ENCODE measurements at places on chromosomes 2 and 18. TPM values are rescaled to one million over a fixed set of nuclear protein-coding genes. Genes with fewer than 3 reads are reported as not detected.

GRCh38 chr18:79426376-79427300 lies 30.9 kb downstream of the NFATC1 start:
- no peak for DNase-seq

DOK1 gene
- total RNA-seq = 24.5 TPM

OST4 gene
- total RNA-seq = 241 TPM

GRCh38 chr2:148770047-148770446 lies 105.0 kb upstream of the KIF5C start:
- DNase-seq = no peak

DNA sequence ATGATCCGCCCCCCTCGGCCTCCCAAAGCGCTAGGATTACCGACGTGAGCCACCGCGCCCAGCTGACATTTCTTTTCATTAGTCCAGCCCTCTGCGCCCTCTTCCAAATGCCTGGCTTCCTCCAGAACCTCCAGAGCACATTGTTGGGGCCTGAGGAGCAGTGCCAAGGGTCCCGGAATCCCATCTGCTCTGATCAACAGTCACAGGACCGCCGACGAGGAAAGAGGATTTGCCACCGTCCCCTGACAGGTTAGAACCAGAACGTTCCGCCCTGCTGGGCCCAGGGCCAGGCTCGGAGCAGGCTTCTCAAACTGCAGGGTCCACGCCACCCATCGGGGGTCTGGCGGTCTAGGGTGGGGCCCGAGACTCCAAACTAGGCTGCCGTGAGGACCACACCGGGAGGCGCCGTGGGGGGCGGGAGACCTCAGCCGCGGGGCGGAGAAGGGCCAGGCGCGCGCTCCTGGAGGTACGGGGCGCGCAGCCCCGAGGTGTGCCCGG lies 36.9 kb upstream of the ITM2C start:
- no peak for DNase-seq

- no peak for DNase-seq
Measured at GRCh38 chr18:80233899-80234298, 13.4 kb downstream of the PARD6G start.

CCDC74A gene
- 2.4 TPM for total RNA-seq

DNA sequence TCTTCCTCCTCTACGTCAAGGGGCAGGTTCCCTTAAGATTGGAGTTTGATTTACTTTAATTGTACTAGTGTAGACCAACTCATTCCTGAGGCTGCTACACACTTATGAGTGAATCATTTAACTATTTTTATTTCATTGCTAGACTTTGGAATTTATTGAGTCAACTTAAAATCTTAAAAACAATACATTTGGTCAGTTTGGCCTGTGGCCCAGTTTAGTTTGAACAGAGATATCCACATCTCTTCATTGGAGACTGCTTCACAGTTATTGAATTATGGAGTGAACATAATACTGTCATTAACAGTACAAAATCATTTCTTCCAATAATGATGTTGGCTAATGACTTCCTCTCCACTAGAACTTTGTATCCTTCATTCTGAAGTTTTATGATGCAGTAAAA lies 34.5 kb upstream of the STPG4 start:
- no peak for DNase-seq

DNA sequence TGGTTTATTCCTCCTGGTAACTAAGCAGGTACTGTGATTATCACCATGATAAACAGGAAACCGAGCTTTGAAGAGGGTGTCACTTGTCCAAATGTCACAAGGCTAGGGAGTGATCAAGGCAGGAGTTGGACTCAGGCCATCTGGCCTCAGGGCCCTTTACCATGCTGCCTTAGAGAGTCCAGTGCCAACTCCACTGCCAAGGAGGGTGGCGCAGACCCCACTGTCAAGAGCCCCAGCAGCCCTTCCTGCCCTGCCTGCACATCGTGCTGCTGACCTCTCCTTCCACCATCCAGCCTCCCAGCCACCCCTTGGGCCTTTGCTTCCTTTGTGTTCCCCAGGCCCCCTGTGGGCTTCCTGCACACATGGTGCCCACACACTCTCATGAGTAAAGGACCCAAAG lies 48.3 kb downstream of the TNS1 start:
- no peak for DNase-seq

DNA sequence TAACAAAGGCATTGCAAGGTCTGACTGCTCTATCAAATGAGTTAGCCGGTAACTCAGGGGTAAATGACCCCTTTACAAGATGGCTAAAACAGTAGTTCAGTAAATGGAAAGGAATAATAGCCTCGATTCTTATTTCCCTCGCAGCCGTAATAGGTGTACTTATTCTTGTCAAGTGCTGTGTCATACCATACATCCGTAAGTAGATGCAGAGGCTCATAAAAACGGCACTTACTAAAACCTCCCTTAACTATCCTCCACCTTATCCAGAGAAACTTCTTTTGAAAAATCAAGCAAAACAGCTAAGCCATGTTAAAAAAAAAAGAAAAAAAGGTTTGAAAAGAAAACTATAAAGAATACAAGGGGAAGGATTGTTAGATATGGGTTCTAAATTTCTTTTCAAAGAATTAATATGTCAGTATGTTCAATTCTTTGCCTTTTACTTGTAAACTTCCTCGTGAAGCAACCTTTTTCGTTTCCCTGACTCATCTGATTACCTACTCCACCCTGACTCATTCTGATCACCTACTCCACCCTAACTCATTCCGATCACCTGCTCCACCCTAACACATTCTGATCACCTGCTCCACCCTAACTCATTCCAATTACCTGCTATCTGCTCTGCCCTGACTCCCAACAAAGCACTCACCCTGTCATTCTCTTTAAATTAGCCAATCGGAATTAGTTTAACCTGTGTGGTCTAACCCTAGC lies 127.5 kb downstream of the SPAG16 start:
- no peak for DNase-seq

GRCh38 chr2:165219481-165219880 lies 15.6 kb upstream of the SCN3A start:
- no peak for DNase-seq

GRCh38 chr18:56709463-56709862 lies 58.3 kb downstream of the WDR7 start:
- DNase-seq = no peak

DNA sequence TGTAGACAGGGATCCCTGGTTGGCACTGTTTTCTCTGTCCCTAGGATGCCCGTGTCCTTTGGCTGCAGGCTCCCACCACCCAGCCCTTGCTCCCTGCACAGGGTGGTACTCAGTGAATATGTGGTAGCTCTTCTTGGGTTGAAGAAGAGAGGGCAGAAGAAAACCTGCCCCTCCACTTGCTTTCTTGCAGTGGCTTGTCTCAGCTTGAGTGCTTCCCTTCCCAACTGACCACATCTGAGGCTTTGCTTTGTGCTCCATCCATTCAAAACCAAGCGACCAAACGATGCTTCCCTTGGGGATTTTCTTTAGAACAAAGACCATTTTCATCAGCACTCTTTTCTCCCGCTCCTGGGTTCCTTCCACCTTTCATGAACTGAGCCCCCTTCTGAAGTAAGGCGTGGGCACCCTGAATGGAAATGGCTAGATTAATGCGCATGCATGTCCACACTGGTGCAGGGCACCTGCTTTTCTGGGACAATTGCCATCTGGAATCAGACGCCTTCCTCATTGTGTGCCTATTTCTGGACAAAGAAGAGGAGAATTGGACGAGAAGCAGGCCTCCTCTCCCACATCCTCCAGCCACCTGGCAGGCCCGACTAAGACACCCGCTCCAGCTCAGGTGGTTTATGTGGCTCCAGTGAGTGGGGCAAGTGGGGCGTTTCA lies 59.1 kb downstream of the ARL4C start:
- DNase-seq = no peak

DNA sequence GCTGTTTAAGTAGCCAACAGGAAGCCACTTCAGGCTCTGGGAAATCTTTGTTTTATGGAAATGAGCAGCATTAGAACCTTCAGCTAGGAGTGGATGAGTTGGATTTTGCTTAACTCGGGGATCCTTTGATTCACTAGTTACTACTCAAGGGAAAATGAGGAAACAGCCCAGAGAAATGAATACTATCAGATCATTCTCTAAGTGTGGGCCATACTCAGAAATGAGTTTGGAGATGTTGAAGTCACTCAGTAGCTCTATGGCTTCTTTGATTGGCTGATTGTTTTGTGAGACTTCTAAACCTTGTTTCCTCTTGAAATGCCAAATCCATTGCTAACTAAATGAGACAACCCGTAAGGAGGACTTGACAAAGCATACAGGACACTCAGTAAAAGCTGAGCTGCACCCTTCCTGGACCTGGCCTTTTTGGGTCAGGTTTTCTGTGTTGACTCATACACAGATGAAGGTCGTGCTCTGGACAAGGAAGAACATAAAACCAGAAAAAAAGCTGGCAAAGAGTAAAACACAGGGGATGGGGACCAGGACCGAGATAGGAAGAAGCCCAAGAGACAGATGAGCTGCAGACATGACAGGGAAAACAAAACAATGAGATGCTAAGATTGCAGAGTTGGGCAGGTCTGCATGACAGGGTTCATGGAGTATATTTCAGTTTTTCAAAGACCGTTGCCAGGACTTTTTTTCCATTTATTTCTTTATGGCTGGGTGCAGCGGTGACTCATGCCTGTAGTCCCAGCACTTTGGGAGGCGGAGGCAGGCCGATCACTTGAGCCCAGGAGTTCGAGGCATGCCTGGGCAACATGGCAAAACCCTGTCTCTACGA lies 41.6 kb downstream of the INO80C start:
- no peak for DNase-seq

- DNase-seq = no peak
Measured at GRCh38 chr2:33130544-33130943, 183.8 kb downstream of the LTBP1 start.

DNA sequence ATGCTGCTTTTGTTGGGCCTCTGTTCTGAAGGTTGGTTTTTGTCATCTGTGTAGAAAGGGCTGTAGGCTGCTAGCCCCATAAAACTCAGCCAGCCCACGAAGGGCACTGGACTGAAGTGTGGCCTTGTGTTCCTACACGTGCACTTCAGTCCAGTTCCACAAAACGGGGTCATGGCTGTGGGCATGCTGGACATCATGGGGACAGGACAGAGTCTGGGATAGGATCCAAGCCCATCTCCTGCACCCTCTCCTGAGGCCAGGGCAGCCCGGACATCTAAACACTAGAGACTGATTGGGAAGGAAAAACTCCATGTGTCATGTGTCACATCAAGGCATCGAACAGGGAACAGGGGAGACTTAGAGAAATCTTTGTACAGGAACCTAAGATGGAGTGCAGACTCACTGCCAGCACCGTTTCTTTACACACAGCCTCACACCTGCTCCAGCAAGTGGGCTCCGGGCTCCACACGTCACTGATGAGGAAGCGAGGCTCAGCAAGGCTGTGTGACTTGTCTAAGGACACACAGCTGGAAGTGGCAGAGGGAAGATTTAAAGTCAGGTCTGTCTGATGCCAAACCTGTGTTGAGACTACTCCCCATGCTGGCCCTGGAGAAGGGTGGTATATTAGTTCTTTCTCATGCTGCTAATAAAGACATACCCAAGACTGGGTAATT lies 74.8 kb upstream of the BCL2L11 start:
- no peak for DNase-seq

- no peak for DNase-seq
Measured at GRCh38 chr2:70461981-70462876, 91.4 kb downstream of the TGFA start.

All from omental fat pad (tissue), 4 donors.